ENCODE measurements at places on chromosomes 4 and X.

- DNase-seq = no peak
Measured at GRCh38 chrX:100864657-100865391, 9.3 kb downstream of the NOX1 start.

GRCh38 chr4:105785792-105786191, 77.2 kb downstream of the GSTCD start:
- no peak for DNase-seq

- no peak for DNase-seq
Measured at GRCh38 chr4:145937971-145938611, 532 bp downstream of the ZNF827 start.

- DNase-seq = no peak
Measured at GRCh38 chr4:40395166-40395900, 60.2 kb downstream of the CHRNA9 start.

DNA sequence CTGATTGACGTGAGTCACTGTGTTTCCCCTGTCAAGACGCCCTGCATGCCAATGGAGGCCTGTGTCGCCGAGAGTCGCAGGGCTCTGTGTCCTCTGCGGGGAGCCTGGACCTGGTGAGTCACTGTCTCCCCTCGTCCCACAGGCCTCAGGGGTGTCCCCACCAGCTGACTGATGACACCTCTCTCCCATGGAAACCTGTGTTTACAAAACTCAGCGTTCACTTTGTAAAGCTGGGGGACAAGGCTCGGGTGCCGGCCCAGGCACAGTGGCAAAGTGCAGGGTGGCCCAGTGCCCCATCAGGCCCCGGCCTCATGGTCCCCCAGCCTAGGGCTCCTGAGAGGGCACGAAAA, 21.2 kb upstream of the HGFAC start:
- no peak for DNase-seq

GRCh38 chrX:132467026-132467425, 21.8 kb downstream of the MBNL3 start:
- DNase-seq = no peak

- DNase-seq = no peak
Measured at GRCh38 chrX:17616936-17617335, 120.4 kb upstream of the SCML1 start.

DNA sequence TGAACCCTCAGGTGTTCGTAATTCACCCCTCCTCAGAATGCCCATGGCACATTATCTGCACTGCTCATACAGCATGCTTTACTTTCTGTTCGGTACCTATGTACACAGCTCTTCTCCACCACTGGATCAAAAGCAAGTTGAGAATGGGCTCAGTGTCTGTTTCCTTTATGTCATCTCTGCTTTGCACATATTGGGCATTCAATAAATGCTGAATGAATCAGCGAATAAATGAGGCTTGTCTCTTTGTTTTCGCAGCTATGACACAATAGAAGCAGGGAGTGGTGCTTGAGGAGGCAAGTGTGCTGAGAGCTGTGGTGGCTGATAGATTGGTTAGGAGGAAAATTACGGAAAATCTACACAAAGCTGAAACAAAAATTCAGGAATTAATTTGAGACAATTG, 109.1 kb upstream of the VMA21 start:
- no peak for DNase-seq

GRCh38 chr4:124710911-124711310, 1.6 kb downstream of the ANKRD50 start:
- no peak for DNase-seq

DNA sequence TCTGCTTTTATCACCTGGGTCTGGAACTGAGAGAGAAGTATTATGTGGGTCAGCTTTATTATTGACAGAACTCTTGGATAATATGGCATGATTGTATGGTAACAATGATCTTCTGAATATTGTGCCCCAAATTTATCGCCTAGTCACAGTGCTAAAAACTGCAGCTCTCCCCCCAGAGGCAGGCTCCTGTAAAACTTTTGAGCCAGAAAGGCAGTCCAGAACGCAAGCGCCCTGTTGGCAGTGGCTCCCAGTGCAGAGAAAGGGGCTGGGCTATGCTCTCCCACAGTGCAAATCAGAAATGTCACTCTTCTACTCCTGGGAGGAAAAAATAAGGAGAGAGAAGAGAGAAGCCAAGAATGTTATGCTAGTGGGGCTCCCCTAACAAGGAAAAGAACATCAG, 50.5 kb downstream of the HELT start:
- DNase-seq = no peak

- DNase-seq = no peak
Measured at GRCh38 chr4:59091146-59092142, 1981.3 kb upstream of the IGFBP7 start.

GRCh38 chr4:71232056-71232430, 106.8 kb upstream of the SLC4A4 start:
- DNase-seq = no peak

DNA sequence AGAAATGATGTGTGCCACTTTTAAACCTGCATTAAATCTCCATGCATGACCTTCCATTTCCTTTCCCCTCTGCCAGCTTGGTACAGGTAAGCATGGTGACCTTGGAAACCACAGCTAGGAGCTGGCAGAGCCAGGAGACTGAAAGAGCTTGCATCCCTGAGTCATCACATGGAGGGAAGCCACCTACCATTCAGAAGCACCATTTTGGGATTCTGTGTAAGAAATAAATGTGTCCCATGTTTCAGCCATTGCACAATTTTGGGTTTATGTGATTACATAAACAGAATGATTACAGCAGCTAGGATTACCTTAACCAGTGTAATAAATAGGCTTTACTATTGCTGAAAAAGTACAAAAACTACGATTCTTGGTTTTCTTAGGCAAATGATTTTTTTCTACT, 17.3 kb upstream of the CCDC149 start:
- DNase-seq = no peak

DNA sequence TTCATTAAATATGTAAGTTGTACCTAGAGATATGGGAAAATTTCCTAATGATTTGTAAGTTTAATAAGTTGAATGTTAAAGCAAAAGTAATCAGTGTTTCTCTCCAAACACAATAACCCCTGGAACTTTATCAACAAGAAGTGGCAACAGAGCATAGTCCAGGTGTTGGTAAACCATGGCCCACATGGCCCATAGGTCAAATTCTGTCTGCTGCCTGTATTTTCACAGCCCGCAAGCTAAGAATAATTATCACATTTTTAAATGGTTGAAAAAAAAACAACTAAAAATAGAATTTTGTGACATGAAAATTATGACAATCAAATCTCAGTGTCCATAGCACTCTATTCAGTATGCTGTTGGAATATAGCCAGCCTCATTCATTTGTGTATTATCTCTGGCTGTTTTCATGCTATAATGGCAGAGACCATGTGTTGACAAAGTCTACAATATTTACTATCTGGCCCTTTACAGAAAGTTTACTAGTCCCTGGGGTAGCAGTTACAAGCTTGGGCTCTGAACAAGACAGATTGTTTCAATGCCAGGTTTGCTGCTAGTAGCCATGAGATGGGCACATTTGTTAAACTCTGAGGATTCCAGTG, 395.8 kb downstream of the GASK1B start:
- DNase-seq = no peak

- DNase-seq = no peak
Measured at GRCh38 chrX:65976161-65976560, 63.7 kb downstream of the VSIG4 start.

- no peak for DNase-seq
Measured at GRCh38 chr4:100574607-100575006, 56.8 kb upstream of the EMCN start.

GRCh38 chr4:125765941-125766340, 451.2 kb downstream of the FAT4 start:
- no peak for DNase-seq

DNA sequence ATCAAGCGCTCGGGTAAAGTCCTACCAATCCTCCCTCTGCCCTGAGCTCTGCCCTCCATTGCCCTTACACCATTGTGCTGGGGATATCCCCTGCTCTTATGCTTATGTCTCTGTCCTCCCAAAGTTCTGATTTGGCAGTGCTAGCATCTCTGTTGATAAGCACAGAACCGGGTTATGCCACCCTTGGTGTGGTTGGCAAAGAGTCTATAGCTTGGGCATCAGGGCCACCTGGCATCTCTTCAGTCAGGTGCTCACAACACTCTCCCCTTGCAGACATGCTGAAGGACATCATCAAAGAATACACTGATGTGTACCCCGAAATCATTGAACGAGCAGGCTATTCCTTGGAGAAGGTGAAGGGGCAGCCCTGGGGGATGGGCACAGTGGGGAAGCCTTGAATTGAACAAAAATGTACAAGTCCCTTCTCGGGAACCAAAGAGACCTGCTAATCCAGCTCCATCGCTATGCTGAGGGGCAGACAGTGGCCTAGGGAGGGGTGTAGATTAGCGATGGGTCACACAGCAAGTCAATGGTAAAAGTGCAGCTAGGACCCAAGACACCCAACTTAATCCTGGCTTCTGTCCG, 3.8 kb downstream of the MAGED2 start:
- no peak for DNase-seq

DNA sequence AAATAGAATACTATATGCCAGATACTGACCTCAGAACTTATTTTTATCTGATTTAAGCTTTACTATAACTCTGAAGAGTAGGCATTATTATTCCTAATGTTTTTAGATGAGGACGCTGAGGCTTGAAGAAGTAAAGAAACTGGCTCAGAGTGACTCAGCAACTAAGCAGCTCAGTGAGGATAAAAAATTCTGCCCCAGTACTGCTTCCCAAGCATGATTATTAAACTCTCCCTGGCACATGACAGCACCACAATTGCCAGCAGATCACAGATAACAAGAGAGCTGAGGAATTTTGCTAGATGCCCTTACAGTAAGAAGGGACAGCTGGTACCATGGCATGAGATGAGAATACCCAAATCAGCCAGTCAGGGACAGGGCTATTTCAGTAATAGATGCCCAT, 219.4 kb downstream of the NKX6-1 start:
- DNase-seq = no peak

DNA sequence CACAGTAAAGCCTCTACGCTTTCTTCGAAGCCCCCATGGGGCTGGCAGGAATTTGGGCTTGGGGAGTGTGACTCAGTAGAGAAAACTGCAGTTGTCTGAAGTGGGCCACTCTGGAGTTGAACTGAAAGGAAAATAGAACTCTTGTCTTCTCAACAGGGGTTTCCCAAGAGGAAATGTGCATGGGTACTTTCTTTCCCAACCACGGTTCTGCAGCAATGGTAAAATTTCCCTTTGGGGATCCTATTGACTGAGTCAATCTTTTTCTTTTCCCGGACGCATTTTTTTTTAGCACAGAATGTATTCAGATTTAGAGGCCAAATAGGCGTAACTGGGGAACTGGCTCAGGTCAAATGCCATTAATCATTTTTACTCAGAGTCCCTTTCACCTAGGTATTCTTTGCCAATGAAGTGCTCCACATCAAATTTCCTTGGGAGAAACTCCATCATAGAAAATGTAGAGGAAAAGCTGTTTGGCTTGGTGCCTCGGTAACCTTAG, 269.3 kb downstream of the STIM2 start:
- no peak for DNase-seq

- no peak for DNase-seq
Measured at GRCh38 chr4:51895158-51895557, 52.2 kb downstream of the DCUN1D4 start.

- DNase-seq = no peak
Measured at GRCh38 chr4:186298031-186298647, 32.1 kb downstream of the F11 start.

DNA sequence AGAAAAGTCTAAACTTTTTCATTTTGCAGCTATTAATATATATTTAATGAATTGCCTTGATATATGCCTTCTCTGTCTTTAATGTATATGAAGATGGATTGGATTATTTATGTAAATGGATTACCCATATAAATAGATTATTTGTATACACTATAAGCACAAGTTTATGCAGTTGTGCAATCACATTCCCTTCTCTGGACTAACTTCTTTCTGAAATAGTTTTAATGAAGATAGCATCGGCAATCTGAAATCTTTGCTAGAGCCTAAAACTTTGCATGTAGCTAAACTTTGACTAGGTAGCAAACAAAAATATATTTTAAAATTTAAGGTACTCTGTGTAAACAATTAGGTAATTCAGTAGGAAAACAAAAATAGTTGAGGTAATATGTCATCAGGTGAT, 127.8 kb downstream of the PCDH7 start:
- DNase-seq = no peak

- DNase-seq = no peak
Measured at GRCh38 chr4:41175794-41176193, 38.5 kb downstream of the APBB2 start.

GRCh38 chrX:15672881-15673280, 8.3 kb upstream of the CLTRN start:
- DNase-seq = no peak

DNA sequence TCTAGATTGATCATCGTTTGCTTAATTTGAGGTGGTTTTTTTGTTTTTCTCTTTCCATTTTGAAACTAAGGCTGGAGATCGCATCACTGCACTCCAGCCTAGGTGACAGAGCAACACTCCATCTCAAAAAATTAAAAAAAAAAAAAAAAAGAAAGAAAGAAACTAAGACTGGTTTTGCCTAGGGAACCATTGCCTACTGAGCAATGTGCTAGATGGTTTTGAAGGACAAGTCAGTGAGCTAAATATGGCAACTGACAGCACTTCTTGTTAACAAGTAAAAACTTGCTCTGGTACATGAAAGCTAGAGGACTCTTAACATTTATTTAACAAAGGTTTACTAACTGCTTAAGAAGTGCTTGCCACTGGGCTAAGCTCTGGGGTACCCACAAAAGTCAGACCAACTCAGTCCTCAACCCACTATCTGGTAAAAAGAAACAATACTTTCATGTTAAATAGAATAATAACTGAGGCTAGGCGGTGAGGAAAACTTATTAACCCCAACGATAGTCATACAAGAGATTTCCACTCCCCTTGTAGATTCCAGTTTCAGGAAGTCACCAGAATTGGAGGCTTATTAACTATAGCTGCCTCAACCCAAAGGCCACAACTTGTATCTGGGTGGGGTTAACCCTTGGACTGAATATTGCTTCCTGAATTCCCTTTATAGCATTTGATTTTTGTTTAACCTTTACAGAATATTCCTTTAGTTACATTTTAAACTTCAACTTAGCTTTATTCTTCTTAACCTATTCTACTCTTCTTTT, 111.6 kb downstream of the FRYL start:
- no peak for DNase-seq

DNA sequence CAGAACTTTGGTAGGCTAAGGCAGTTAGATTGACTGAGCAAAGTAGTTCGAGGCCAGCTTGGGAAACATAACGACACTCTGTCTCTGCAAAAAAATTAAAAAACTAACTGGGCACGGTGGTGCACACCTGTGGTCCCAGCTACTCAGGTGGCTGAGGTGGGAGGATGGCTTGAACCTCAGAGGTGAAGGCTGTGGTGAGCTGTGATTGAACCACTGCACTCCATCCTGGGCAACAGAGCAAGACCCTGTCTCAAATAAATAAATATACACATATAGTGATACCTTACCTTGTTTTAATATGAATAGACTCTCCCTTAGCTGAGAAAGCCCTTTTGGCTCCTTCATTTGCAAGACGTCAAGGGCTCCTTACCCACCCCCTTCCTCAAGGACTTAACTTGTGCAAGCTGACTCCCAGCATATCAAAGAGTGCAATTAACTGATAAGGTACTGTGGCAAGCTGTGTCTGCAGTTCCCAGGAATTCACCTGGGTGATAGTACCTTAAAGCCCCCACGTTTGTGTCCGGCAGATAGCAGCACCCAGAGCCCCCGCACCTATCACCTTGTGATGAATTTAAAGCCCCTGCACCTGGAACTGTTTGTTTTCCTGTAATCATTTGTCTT, 655.6 kb upstream of the GALNTL6 start:
- DNase-seq = no peak

Data from stimulated activated CD4-positive, alpha-beta T cell treated with anti-CD3 and anti-CD28 coated beads, Interleukin-4, amount 100 ng/mL, for 48 hours (primary cell).